PC-9 (cell line): ENCODE measurements at places on chromosomes 11 and 22.

- DNase-seq, result no peak
These were observed 98.2 kb downstream of the PACS1 start for GRCh38 chr11:66168289-66168688.

GRCh38 chr11:106098893-106099553 is 21.6 kb downstream of the AASDHPPT start:
- no peak for DNase-seq

DNA sequence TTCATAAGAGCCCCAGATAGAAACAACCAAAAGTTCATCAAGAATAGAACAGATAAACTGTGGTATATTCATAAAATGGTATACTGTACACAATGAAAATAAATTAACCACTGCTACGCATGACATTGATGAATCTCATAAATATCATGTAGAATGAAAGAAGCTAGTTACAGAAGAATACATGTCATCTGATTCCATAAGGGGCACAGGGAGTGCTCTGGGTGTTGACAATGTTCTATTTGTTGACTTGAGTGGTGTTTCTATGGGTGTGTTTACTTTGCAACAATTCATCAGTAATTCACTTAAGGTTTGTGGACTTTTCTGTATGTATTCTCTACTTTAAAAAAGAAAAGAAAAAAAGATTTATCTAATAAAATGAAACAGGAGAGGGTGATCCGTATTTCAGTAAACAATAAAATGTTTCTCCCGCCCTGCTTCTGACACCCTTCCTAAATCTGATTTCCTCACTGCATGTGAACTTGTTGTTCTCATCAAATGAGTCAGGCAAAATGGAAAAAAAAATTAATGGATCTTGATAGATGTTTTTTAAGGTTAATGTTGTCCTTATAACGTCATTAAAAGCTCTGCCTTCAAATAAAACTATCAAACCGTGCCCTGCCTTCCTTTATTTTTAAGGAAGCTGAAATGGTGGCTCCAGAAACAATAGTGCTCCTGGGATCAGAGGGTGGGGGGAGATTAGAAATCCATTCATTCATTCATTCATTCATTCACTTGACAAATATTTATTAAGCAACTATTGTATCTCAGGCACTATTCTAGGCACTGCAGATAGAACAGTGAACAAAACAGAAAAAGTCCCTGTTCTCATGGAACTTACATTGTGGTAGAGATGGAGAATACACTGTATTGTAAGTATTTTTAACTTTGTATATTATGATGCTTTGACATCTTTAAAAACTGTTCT is 77.2 kb upstream of the CD44 start:
- peak; percentile 54 for DNase-seq

GRCh38 chr11:78069465-78069864 is 5.8 kb downstream of the THRSP start:
- no peak for DNase-seq

DNA sequence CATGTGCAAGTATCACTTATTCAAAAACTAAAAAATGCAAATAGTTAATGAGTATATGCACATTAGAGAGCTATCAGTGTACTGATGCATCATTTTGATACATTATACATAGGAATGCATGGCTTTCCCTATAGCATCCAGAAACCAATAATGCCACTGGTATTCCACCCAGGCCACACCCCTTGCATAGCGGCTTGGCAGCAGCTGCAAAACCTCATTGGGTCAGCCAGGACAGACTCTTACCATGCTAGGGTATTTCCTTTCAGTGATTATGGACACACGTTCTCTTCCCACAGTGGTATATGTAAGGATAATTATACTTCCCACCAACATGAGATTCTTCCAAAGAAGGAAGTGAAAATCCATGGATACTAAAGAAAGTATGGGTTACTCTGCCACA is 145.9 kb upstream of the PITPNB start:
- no peak for DNase-seq

DNA sequence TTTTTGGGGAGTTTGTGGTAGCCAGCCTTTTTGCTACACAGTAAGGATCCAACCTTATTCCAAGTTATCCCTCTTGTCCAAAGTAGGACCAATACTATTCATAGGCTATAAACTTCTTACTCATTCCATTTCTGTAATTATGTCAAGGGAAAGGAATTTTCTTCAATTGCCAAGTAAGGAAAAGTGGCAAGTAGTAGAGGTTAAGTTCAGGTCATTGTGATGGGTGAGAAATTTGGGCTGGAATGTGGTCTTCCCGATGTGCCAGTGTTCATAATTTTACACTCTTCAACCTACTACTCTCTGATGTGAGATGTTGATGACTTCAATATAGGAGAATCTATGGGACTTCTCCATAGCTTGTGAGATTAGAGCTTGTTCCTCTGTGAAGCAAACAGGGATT is 648.8 kb downstream of the METTL15 start:
- peak; percentile 33 for DNase-seq

GRCh38 chr11:73029403-73029802 is 112.7 kb downstream of the FCHSD2 start:
- DNase-seq, result no peak

GRCh38 chr11:4187055-4187988 is 92.7 kb downstream of the RRM1 start:
- DNase-seq, result no peak

- no peak for DNase-seq
These were observed 253.5 kb upstream of the PLET1 start for GRCh38 chr11:112514011-112514740.

DNA sequence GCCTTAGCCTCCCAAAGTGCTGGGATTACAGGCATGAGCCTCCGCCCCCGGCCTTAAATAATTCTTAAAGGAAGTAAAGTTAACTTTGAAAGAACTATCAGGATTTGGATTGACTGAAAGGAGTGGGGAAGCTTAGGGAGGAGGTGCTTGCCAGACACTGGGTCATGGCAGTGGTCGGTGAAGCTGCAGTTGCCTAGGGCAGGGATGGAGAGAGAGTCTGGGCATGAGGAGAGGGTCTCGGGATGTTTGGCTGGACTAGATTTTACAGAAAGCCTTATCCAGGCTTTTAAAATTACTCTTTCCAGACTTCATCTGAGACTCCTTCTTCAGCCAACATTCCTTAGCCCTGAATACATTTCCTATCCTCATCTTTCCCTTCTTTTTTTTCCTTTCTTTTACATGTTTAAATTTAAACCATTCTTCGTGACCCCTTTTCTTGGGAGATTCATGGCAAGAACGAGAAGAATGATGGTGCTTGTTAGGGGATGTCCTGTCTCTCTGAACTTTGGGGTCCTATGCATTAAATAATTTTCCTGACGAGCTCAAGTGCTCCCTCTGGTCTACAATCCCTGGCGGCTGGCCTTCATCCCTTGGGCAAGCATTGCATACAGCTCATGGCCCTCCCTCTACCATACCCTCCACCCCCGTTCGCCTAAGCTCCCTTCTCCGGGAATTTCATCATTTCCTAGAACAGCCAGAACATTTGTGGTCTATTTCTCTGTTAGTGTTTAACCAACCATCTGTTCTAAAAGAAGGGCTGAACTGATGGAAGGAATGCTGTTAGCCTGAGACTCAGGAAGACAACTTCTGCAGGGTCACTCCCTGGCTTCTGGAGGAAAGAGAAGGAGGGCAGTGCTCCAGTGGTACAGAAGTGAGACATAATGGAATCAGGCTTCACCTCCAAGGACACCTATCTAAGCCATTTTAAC is at the start of gene NNMT:
Gene NNMT, plus strand, starts transcription at position 724 of the 929 bp plus-strand sequence. Its CDS starts 158 bp downstream, at position 882.
- no peak for DNase-seq

- no peak for DNase-seq
These were observed 117.6 kb upstream of the FGF3 start for GRCh38 chr11:69936771-69937170.

- no peak for DNase-seq
These were observed 1.9 kb upstream of the OR6Q1 start for GRCh38 chr11:58028687-58029411.

DNA sequence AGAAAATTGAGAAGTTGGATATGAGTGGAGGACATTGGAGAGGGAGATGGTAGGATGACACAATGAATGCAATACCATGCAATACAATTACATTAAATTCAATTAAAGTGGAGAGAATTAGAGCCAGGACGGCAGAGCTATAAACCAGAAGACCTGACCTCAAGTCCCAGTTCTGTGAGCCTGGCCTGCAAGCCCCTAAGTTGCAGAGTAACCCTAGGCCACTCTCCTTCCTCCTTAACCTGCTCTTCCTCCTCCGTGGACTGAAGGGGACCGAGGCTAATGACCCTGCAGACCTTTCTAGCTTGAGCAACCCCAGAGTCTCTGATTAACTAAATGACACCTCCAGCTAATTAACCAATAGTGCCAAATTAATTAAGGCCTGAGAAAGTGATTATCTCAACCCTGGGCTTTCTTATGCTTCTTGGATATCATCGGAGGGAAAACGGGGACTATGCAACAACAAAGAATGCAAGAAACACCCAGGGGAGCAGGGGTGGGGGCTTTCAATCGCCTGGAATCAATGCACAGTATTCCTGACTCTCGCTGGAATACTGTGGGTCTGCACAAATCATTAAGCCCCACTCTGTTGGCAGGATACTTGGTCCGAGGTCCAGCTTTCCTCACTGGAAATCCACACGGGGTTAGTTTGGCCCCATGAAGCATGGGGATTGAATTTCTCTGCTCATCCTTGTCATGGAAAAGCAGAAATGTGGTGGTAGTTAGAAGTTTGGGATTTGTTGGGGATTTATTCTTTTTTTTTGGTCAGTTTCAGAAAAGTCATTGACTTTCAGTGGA is 548.3 kb downstream of the MN1 start:
- no peak for DNase-seq

GRCh38 chr11:86212019-86212611 is 32.4 kb upstream of the EED start:
- no peak for DNase-seq

- no peak for DNase-seq
These were observed 3.9 kb downstream of the MUS81 start for GRCh38 chr11:65863889-65864705.

GRCh38 chr22:27317971-27318428 is 483.6 kb downstream of the MN1 start:
- no peak for DNase-seq

- DNase-seq, result no peak
These were observed 77.0 kb downstream of the PRMT3 start for GRCh38 chr11:20464518-20464917.

DNA sequence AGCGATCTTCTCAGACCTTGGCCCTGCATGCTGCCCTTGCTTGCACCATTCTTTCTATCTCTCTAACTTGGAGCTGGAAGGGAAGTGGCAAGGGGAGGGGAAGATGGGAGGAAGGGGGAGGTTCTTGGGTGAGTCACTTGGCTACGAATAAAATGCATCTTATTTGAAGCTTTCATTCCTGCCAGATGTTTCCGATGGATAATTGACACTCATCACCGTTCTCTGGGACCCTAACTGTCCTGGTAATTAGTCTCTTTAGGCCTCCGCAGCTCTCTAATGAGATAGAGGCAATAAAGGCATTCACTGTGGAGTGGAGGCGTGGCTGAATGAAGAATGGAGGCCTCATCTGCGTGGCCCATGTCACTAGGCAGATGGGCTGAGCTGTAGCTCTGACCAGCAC is 960.1 kb downstream of the NTM start:
- no peak for DNase-seq

DNA sequence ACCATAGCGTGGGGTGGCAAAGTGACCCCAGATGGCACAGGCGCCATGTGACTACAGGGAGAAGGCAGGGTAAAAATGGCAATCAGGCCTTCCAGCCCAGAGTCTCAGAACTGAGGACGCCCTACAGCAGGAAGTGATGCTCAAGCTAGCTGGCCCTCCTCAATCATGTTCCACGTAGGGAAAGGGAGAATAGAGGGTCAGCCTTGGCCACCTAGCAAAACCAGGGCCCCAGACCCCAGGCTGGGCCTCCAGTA is 978 bp upstream of the ANKRD13D start:
- DNase-seq, result no peak

- no peak for DNase-seq
These were observed 1.2 kb downstream of the GUCY1A2 start for GRCh38 chr11:107017104-107017432.

DNA sequence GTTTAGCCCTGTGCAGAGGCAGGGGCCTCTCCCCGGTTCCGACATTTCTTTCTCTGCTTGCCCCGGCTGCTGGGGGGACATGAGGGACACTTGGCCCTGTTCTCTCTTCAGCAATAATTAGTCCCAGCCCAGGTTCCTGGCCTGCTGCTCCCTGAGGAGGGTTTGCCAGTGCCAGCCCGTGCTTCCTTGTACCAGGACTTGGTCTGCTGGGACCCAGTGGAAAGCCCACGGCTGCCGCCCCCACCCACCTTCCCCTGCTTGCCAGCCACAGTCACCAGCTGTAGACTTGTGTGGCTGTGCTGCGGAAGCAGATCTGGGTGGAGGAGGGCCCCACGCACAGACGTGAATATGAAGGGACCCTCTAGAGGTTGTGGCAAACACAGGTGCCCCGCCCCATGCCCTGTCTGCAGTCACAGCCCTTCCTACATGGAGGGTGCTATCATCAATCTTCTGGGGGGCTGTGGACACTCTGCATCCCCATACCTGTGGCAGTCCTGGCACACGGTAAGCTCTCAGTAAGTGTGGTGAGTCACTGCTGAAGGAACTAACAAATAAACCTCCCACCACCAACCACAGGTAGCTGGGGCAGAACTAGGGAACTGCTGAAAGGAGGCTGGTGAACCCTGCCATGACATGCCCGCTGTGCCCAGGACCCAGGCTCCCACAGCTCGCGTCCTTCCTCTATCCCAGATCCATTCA is 949 bp downstream of the TP53AIP1 start:
- DNase-seq, result no peak
